Kidney (tissue), 22 donors: ENCODE measurements at places on chromosomes 13 and 19. TPM values are rescaled to one million over a fixed set of nuclear protein-coding genes. Genes with fewer than 3 reads are reported as not detected.

Gene CYP2A6
- polyA plus RNA-seq: not detected

GRCh38 chr19:30563691-30564090 lies 191.5 kb downstream of the ZNF536 start:
- no peak for DNase-seq

DNA sequence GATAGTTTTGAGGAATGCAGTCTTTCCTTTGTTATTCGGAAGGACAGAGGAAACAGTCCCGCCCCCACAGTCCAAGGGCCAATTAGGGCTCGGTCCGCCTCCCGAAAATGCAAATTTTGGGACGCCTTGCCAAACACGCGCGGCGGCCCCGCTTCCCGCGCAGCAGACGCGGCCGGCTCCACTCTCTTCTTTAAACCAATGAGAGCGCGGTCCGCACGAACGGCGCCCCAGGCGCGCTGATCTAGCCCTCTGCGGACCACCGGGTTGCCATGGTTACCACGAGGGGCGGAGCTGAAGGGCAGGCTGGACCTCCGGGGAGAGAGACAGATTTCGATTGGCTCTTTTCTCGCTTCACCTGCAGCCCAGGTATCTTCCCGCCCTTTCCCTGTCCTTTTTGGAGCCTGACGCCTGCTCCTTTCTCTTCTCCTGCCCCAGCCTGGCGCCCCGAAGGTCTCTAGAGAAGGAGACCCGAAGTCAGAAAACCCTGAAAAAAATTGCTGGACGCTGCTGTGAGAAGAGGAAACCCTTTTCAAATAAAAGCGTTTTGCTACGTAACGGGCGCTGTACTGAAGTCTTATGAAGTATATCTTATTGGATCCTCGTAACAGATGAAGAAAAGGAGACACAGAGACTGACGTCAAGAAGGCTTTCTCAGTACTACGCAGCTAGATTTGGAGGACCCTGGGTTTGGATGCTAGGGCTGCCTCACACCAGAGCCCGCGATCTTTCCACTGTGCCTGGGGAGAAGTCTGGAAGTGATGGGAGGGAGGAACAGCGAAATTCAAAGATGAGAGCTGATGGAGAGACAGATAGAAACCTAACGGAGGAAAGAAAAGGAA lies 2.0 kb downstream of the PTH2 start:
- peak; percentile 85 for DNase-seq

- DNase-seq: no peak
Observed at GRCh38 chr19:29614046-29614445, 8.0 kb downstream of the POP4 start.

- DNase-seq: no peak
Observed at GRCh38 chr19:18517606-18518005, 4.3 kb downstream of the ELL start.

DNA sequence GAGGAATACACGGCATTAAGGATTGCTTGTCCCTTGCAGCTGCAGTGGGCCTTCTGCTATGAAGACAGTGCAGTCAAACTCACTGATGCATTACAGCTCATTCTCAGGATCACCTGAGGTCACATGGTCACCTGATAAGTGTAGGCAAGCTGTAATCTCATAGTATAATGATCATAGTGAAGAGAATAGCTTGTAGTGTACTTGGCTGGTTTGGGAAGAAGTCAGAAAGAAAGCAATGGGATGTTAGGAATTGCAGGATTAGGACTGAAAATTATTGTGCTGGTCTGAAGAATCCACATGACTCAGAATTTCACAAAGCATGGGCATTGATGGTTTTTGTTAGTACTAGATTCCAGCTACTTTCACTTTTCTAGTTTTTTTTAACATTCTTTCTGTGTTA lies 76.7 kb downstream of the MBNL2 start:
- peak; percentile 9 for DNase-seq
